ENCODE measurements at places on chromosomes 7 and 10.

GRCh38 chr7:30222515-30223215 lies 61.7 kb upstream of the ZNRF2 start:
- no peak for DNase-seq

DNA sequence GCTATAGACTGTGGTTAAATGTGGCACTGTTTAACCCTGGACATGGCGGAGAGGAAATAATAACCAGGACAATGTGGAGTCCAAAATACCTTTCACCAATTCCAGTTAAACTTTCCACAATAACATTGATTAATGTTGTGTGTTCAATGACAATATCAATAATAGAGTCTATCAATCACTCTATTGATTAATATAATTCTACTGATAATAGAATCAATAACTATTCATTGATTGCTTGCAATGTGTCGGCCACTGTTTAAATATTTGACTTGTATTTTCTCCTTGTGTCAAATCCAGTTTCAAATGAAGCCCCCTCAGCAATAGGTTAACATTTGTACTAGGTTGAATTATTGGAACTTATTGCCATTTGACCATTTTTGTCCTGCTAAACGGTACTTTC lies 187.0 kb downstream of the PTPN20 start:
- DNase-seq, result no peak

DNA sequence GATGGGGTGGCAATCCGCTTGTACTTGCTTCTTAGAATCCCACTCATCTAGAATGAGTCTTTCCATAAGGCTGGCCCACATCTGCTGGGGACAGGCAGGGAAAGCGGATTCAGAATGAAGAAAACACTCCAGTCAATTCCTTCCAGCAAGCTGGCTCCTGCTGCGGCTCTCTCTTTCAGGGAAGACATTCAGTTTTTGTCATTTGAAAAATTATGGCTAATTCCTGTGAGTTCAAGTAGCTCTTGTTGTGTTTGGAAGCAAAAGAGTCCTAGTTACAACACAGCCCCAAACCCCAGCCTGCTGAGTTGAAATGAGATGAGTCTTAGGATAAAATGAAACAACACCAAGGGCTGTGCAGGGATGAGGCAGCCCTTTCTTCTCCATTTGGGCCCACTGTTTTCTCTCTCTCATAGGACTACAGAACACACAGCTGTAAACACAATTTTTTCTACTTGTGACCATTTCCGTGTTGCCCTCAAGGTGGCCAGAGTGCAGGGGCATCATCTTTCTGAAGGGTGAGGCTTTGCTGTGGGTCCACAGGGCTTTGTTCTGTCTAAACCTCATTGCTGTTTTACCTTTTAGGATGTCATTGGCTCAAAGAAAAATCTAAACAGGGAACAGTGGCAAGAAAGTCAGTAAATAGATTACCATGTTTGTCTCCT lies 90.8 kb upstream of the EEPD1 start:
- no peak for DNase-seq

DNA sequence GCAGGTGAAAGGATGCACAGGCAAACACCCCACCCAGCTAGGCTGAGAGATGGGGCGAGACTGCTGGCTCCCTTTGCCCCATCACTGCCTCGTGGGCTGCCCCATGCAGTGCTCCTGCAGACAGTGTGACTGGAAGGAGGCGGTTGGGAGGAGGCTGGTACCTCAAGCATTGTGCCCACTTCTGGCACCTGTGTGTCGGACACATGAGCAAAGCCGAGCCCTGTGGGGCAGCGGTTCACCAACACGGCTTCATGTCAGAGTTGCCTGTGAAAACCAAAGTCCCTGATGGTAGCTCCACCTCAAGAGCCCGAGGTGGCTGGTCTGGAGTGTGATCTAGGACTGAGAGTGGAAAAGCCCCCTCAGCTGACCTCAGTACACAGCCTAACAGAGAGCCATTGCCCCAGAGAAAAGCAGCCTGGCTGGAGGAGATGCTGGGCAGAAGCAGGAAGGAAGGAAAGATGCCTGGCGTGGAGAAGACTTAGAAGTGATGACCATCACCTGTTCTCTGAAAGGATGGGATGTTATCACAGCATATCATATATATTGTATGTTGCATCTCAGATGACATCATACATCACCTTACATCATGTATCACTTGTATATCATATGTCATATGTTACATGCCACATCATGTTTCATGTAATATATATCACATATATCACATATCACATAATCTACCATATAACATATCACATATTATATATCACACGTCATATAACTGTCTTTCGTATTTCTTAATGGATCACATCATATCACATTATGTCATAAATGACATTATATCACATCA lies 75.6 kb downstream of the ADCY1 start:
- no peak for DNase-seq

DNA sequence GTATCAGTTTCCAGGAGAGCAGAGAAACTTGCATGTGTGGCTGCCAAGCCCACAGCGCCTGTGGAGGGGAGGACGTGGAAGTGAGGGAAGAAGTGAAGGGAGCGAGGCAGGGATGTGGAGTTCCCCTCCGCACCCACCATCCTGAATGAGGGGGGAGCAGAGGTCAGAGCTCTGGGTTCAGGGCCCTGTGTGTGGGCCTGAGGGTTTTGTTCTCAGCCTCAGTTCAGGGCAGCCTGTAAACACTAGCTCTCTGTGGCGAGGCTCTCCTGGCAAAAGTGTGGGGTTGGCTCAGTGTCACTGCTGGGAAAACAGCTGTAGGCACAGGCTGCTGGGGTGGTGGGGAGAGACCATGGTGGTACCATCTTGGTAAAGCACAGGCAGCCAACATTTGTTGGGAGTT lies 108.4 kb downstream of the C10orf105 start:
- DNase-seq, result no peak

DNA sequence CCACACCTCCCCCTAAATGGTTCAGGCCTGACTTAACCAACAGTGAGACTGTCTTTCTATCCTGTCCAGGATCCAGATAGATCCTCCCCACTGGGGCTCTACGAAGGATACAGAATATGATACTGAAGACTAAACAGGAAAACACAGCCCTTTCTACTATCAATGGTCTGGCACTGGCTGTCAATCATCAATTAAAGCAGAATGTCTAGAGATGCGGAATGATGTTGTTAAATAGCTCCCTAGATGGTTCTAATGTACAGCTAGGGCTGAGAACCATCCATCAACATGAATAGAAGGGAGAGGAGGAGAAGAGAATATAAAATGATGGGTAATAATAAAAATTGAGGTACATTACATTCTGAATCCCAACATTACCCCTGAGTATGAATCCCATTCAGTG lies 314.3 kb upstream of the CELF2 start:
- DNase-seq, result no peak

DNA sequence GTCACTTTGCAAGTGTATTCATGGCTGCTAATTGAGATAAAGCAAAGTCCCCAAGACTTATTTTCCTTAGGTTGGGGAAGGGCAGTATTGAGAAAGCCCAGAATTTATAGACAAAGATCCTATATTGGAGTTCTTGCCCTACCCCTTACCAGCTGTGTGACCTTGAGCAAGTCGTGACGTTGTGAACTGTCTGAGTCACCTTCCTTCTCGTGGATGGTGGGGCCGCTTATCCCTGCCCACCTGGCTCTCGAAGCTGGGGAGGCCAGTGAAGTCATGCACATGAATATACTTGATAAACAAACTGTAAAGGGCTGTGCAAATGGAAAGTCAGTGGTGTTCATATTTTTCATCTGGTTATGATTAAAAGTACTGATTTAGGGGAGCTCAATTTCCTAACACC lies 127.4 kb downstream of the TACC2 start:
- DNase-seq, result no peak

GRCh38 chr10:124156524-124157260 lies 63.3 kb upstream of the CHST15 start:
- DNase-seq, result no peak

DNA sequence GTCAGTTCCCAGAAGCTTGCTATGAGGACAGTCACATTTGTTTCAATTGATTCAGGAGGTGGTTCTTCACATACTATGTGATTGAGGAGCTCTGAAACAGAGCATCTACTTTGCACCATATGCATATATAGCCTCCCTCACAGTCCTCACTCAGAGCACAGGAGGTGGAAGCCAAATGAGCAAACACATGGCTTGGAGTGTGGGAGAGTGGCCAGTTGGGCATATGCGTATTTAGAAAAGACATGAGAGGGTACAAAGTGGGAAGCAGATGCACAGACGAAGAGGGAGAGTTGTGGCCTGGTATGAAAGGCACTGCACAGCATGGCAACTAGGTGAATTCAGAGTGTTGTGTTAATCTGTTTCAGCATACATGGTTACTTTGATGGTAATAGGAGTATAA lies 165.6 kb downstream of the COL28A1 start:
- DNase-seq, result no peak

- DNase-seq, result no peak
Measured at GRCh38 chr7:147980826-147981813, 609.4 kb upstream of the C7orf33 start.
